Activated CD4-positive, alpha-beta T cell treated with anti-CD3 and anti-CD28 coated beads, Interleukin-2, amount 10 ng/mL, durations not matched to agents 7 days and 5 days (primary cell): ENCODE measurements at places on chromosomes 1 and 21. TPM values are rescaled to one million over a fixed set of nuclear protein-coding genes. Genes with fewer than 3 reads are reported as not detected.

DNA sequence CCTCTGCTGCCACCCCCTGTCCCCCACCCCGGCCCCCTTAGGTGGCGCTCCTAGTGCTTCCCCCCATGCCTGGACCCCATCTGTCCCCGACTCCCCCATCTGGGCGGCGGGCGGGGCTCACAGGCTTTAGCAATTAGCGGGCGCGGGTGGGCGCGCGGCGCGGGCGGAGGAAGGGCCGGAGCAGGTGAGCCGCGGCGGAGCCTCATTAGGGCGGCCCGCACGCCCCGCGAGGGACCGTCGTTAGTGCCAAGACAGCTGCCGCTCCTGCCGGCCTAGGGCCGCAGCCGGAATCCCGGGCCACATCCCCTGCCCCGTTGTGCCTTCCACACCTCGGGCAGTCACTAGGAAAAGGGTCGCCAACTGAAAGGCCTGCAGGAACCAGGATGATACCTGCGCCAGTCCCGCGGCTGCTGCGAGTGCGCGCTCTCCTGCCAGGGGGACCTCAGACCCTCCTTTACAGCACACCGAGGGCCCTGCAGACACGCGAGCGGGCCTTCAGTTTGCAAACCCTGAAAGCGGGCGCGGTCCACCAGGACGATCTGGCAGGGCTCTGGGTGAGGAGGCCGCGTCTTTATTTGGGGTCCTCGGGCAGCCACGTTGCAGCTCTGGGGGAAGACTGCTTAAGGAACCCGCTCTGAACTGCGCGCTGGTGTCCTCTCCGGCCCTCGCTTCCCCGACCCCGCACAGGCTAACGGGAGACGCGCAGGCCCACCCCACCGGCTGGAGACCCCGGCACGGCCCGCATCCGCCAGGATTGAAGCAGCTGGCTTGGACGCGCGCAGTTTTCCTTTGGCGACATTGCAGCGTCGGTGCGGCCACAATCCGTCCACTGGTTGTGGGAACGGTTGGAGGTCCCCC, 7.6 kb downstream of the OLIG2 start:
- DNase-seq, result no peak

DNA sequence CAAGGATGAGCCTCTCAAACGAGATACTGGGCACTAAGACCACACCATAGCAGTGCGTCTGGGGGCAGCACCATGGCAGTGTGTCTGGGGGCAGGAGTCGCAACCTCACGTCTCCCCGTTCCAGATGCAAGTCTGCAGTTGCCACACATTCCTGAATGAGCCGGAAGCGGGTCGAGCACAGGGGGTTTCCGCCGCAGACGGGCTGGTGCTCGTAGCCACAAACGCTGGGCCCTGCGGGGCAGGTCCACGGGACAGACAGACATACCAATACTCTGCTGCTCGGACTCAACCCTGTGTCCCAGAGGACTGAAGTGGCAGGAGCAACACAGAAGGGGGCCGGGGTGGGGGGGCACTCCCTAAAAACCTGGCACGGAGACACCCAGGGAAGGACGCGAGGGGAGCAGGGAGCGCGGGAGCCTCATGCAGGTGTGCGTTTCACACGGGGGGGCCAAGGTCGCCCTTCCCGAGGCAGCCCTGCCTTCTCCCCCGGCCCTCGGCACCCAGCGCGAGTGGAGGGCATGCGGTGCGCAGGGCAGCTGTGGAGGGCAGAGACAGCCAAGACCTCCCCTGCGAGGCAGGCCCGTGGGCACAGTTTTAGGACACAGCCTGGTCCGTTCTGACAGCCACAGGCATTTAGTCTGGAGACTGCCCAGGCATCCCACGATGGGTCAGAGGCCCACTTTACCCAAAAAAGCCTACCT, 24.5 kb downstream of the PTTG1IP start:
- no peak for DNase-seq

GRCh38 chr1:111729946-111730681, 9.1 kb downstream of the INKA2 start:
- DNase-seq, result no peak

GRCh38 chr21:15050568-15051377, 14.0 kb downstream of the NRIP1 start:
- no peak for DNase-seq

DNA sequence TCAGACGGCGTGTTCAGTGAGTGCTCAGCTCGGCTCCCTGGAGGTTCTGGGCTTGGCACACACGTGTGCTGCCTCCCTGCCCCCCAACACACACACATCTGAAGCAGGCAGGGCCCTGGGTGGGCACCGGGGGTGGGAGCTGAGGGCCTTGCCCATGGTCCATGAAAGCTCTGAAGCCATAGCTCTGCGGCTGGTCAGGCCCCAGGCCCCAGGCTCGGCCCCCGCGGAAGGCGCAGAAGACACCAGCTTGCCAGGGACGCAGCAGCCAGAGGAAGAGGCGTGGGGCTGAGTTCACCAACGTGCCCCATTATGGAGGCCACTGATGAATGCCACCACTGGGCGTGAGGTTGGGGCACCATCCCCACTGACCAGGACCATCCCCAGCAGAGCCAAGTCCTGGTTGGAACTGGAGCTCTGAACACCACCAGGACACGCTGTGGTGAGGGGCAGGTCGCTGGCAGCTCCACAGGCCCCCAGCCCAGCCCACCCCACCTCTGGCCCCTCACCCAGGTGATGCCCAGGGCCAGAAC, 4.2 kb downstream of the AURKAIP1 start:
- no peak for DNase-seq

GRCh38 chr1:203593723-203594122, 32.9 kb upstream of the ATP2B4 start:
- peak; percentile 60 for DNase-seq

GRCh38 chr1:10866321-10867093, 70.1 kb upstream of the CASZ1 start:
- DNase-seq, result no peak

DNA sequence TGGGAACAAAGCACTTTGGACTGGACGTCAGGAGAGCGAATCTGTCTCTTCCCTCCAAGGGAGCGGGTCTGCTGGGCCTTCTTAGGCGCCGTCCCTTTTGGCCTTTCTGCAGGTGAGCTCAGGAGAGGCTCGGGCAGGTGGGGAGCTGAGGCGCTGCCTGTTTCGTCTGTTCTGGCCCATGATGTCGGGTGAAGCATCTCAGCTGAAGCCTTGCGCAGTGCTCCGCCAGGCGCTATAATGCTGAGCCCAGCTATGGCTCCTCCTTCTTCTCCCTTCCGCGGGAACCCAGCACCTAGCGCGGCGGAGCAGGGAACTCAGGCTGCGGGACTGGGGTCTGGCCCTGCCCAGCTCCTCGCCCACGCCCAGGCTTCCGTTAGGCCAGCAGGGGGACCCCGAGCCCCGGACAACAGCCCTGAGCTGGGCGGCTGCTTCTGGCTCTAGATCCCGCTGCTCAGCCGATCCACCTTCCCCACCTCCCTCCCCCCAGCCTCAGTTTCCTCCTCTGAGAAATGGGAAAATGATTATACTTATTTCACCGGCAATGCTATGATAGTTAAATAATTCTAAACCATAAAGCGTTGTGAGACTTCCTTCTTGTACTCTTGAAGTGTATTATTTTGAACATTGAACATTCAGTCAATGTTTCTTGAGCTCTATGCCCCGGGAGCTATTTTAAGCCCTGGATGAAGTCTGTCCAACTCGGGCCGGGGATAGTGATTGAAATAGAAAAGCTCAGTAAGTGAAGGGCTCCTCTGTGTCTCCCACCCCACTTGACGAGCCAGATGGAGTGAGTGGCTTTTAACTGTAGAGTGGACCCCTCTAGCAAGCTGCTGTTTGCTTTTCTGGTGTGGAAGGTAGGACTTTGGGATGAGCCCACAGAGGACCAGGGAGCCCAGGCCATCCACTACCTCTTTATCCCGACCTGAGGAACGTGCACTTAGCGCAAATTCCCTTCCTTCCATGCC, 9.6 kb upstream of the ADORA1 start:
- DNase-seq, result peak; percentile 37

DNA sequence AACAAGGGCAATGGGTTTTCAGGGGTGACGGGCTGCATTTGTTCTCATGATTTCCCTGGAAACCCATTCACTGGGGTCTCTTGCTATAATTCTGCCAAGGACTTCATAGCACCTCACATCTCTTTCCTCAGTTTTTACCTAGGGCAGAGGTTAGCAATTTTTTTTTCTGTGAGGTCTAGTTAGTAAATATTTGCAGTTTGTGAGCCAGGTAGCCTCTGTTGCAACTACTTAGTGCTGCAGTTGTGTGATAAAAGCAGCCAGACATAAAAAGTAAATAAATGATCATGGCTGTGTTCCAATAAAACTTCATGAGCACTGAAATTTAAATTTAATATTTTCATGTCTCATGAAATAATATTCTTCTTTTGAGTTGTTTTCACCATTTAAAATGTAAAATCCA, 37.7 kb downstream of the IFI44 start:
- DNase-seq, result no peak

DNA sequence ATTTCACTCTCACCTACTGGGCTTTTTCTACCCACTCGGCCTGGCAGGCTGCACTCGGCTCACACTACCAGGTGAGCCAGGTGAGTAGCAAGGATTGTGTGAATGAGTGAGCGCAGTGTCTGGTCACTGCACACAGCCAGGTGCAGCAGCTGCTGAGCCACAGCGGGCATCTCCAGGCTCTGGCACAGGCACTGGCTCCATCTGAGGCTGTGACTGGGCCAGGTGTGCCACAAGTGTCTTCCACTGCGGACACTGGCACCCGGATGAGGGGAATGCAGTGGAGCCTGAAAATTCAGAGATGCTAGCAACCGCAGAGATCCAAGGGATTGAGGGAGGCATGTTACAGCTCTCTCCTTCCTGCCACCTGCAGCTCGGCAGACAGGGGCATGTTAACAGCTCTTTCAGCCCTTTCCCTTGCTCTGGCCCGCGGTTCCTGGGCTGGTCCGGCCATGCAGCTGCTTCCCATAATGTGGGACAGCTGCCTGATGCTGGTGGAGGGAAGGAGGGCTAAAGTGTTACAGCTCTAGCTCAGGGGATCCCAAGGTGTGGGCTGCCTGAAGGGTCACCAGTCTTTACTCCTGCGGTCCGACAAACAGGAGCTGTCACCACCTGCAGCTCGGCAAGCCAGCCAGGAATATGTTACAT, 1038.3 kb downstream of the AMY1C start:
- no peak for DNase-seq

- DNase-seq, result no peak
Observed at GRCh38 chr1:107362468-107363140, 221.8 kb downstream of the NTNG1 start.

DNA sequence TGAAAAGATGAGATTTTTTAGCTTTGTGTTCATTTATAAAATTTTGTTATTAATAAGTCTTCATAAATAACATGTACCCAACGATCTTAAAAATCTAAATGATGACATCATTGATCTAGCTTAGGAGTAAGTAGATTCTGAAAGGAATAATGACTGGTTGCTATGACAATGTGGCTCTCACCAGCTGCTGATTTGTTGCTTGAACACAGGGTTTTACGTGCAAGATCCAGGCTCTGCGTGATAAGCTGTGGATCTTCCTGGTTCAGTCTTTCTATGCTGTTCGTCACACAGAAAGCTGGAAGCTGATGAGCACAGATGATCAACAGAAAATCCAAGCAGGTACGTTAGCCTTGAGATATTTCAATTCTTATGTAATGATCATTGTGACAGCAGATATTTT, 49.1 kb upstream of the C1orf146 start:
- no peak for DNase-seq

- DNase-seq, result no peak
Observed at GRCh38 chr1:193313354-193314140, 127.1 kb upstream of the B3GALT2 start.

DNA sequence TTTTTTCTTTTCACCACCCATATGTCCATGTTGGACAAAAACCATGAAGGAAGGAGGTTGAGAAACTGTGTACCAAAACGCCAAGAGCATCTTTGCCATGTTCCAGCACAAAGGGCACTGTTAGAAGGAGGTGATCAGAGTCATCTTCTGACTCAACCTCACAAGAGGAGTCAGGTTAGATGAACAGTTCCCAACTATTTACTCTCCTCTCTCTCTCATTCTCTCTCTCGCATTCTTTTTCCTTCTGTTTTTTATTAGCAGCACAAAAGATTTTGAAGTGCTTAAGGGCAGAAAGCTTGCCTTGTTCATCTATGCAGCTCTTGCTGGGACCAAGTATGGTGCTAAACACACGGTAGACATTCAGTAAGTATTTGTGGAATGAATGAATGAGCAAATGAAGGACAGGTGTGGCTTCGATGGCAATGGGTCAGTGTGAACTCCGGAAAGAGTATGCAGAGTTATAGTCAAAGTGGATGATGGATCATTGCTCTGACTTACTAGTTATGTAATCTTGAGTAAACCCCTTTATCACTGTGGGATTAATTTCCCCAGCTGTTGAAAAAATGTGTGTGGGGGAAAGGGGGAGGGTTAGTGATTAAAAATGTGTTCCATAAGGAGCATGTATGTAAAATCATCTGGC, 33.9 kb downstream of the DDR2 start:
- no peak for DNase-seq

DNA sequence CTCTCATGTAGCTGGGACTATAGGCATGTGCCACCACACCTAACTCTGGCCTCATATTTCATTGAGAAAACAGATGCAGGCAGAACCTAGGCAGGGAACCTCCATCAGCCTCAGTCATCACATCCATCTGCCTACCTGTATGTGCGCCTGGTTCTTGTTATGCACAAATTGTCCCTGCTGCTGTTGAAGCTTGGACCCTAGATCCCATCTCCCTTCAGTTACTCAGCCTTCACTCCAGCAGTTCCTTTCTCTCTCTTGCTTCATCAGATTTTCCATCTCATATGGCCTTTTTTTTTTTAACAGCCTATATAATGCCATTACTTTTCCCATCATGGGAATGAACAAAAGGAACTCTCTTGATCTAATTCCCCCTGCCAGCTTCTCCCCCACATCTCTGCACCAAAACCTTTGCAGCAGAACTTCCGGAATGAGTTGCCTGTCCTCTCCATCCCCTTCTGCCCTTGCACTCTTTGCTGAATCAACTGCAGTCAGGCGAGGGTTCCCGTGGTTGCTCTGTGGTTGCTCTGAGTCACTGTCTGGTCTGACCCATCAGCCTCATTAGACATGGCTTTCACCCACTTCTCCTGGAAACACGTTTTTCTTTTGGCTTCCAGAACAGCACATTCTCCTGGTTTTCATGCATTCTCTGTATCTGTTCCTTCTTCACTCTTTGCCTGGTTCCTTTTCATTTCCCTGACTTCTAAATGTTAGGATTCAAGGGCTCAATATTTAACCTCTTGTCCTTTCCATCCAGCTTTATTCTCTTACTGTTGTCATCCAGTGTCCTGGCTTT, 41.5 kb downstream of the UBE4B start:
- peak; percentile 50 for DNase-seq

DNA sequence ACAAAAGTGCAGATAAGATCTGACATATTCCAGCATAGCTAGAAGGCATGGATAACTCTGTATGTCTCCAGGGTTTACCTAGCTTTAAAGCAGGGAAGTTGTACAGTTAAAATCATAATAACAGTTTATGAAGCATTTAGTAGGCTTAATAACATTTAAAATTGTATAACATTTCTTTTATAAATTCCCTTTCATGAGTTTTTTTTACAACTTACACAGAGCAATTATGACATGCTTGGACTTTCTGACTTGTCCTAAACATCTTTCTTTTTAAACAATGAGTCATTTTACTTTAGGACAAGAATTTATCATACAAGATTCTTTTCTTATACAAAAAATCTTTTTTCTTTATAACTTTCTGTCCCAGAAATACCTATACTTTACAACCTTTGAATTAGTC, 408.5 kb upstream of the NEGR1 start:
- no peak for DNase-seq

Gene GNG12
- total RNA-seq, result not detected

Gene PTGFR
- total RNA-seq, result not detected

Gene FCAMR
- not detected for total RNA-seq

Gene BRDT
- not detected for total RNA-seq

Gene NTRK1
- 1.9 TPM for total RNA-seq

Gene ANKRD34A
- 2.2 TPM for total RNA-seq

Gene SPATA1
- 1.7 TPM for total RNA-seq

Gene KCNQ4
- 0.52 TPM for total RNA-seq

Gene IGSF21
- not detected for total RNA-seq

Gene COL9A2
- total RNA-seq, result 1.2 TPM

Gene ELF3
- total RNA-seq, result 0.56 TPM

Gene AGL
- 13.2 TPM for total RNA-seq
